ENCODE measurements at places on chromosomes 7 and 10.

DNA sequence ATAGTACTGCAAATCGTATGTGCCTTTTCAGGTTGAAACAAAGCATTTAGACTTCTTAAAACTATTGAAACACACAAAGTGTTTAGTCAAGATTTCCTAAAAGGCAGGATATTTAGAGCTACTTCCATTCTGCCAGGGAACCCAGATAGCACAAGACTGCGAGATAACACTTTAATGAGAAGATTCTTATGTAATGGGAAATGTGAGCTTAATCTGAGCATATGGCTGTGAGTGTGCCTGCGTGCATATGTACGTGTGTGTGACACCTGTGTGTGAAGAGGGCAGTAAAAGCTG lies 14.3 kb upstream of the JCAD start:
- no peak for DNase-seq

- peak; percentile 55 for DNase-seq
Observed at GRCh38 chr10:37478381-37478780, 353.0 kb downstream of the ANKRD30A start.

DNA sequence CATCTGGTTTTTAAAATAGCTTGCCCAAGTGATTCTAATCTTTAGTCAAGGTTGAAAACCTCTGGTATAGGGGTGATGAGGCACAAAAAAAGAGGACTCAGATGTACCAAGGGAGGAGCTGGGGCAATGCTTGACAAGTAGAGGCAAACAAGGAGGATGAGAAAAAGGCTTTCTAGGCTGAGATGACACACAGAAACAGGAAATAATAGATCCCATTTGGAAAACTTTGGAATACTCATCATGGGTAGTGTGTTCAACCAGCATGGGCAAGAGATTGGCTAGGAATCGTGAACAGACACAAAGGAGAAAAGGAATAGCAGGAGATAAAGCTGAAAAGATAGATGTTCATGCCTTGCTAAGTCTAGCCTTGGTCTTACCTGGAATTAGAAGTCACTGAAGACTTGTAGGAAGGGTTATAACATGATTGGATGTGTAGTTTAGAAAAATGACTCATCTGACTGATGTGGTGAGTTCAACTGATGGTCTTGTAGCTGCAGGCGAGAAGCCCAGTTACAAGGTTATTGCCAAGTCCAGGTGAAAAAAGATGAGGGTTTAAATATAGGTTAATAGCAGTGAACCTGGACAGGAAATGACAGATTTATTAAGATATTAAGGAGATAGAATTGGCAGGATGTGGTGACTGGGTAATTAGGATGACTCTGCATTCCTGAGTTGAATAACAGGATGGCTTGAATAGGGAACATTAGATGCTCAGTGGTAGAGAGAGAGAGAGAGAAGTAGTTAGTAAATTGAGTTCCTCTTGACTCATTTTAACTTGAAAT lies 214.0 kb upstream of the LRGUK start:
- no peak for DNase-seq

DNA sequence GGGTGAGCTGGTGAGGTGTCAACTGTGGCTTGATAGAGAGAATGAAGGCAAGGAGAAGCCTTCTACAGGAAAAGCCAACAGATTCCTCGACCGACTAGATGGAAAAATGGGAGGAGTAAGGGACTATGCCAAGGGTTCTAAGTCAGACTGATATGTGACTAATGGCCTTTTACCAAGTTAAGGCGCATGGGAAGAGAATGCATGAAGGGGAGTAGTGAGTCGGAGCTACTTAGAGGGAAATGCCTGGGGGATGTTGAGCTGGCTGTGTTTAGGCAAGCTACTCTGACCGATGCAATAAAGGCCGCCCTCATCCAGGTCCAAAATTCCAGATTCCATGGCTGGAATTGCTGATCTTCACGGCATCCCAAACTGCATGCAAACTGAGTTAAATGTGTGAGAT lies 48.2 kb downstream of the APBB1IP start:
- no peak for DNase-seq

DNA sequence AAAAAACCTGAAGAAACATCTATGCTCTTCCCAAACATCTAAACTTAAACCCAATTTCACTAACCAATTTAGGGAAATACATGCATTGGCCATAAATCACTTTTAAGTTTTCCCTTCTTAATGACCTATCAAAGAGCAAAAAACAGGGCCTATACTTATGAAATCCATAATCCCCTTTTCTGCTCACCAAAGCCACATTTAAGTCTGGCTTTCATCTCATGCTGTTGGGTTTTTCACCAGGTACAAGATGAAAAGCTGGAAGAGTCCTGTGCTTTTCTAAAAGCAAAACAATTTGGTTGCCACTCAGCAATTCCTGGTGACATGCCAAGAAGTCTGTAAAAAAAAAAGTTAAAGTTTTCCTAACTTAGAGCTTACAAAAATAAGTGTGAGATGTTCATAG lies 92.6 kb downstream of the HPSE2 start:
- no peak for DNase-seq

- no peak for DNase-seq
Observed at GRCh38 chr10:102918817-102919245, 737 bp downstream of the CNNM2 start.

DNA sequence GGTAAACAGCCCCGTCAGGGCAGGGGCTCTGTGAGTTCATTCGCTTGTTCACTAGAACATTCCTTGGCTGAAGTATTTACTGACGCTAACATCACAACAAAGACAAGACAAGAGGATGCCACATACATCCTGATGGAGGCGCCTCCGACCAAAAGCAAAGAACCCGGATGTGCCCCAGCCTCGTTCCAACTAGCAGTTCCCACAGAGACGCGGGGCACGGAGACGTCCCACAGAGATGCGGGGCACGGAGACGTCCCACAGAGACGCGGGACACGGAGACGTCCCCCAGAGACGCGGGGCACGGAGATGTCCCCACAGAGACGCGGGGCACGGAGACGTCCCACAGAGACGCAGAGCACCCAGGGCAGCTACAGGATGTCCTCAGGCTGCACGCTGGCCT lies 35.4 kb upstream of the CFAP46 start:
- DNase-seq = no peak

- DNase-seq = no peak
Observed at GRCh38 chr7:144818511-144818910, 17.3 kb downstream of the TPK1 start.

DNA sequence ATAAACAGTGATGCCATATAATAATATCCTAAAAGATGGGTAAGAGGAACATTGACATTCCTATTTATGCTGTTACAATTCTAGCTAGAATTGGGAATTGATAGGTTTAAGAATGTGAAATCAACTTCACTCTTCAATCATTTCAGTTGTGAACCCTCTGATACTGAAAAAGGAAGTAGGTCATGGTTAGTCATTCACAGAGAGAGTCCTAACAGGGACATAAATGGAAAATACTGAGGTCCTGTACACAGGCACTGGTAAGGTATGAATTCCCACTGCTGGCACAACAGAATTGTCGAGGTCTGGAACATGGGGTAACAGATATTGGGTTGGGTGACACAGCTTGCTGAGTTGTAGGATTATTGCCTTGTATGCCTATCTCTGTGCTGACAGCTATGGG lies 289.4 kb upstream of the LRRN3 start:
- no peak for DNase-seq

- peak; percentile 93 for DNase-seq
Observed at GRCh38 chr7:98284335-98285036, 3.0 kb downstream of the BRI3 start.

GRCh38 chr7:116227678-116228239 lies 17.4 kb downstream of the TES start:
- no peak for DNase-seq

DNA sequence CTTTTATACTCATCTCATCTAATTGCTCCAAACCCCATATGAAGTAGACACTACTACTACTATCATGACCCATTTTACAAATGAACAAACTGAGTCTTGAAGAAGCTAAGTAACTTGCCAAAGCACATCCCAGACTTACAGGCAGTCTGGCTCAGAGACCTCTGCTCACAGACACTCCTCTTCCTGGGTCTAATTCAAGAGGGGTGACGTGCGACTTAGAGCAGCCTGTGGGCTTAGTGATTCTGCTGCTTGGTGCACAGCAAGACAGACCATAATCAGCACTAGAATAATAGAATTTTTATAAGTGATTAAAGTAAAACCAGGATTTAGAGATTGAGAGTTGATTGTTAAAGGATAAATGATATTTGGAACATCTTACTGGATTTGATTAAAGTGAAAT lies 750.8 kb downstream of the AUTS2 start:
- no peak for DNase-seq

- DNase-seq = no peak
Observed at GRCh38 chr7:44415510-44415909, 74.9 kb downstream of the NUDCD3 start.

- no peak for DNase-seq
Observed at GRCh38 chr10:70925377-70926225, 37.2 kb upstream of the PCBD1 start.

GRCh38 chr10:5305374-5305773 lies 59.4 kb upstream of the UCN3 start:
- no peak for DNase-seq

DNA sequence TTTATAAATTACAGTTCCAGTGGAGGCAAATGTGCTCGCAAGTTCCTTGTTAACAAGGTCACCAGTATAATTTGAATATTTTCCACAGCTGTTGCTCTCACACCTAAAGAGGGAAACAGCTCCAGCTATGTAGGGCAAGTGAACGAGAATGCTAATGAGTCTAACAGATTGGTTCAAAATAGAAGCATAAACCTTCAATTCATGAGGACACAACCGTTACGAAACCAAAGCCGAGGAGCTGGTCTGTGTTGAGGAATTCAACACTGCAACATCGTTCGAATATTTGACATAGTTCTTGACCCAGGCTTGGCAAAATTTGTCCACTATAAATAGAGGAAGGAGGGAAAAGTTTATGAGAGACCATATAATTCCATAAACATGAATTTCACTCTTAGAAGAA lies 161.3 kb downstream of the KLF6 start:
- DNase-seq = no peak

- no peak for DNase-seq
Observed at GRCh38 chr7:47149208-47149839, 432.6 kb downstream of the TNS3 start.

- no peak for DNase-seq
Observed at GRCh38 chr7:26136831-26137230, 15.2 kb upstream of the NFE2L3 start.

DNA sequence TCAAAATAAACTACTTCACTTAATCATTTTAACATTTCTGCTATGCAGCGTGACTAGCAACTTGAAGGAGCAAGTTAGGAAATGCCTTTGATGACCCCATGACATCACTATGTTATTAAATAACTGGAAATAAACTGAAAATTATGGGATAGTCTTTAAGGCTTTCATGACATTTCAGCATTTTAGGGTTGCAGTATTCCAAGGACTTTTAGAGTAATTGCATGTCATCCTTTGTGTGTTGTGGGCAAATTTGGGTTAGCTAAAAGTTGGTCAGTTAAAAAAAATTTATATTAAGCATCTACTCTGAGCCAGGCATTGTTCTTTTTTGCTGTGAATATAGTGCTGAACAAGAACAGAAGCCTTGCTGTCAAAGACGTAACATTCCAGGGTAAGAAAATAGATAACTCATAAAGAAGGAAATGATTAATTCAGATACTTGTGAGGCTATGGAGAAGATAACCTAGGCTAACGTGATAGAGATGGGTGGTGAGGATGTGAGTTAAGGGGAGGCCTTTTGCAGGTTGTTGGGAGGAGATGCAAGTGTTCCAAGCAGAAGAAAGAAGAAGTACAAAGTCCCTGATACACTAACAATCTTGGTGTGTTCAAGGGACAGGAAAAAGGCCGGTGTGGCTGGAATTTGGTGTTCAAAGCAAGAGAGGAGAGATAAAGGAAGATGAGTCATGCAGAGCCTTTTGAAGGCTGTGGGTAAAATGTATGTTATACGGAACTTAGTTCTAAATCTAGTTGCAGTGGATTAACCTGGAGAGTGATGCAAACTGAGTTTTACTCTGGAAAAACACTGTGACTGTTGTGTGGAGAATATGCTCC lies 610.2 kb downstream of the AUTS2 start:
- DNase-seq = no peak

DNA sequence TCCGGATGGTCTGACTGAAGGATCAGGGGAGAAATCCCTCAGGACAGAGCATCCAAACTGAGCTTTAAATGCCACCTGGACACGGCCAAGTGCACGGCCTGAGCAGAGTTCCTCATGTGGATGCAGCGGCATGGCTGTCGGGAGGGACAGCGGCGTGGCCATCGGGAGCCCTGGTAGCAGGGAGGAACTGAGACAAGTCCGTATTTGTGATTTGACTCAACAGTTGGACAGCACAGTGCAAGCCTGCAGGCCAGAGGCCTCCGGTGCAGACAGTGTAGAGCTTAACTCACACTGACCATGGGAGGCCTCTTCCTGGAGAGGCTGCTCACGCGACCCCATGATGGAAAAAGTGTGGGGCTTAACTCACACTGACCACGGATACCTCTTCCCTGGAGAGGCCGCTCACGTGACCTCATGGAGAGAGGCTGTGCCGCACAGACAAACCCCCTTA lies 207.4 kb downstream of the DIP2C start:
- peak; percentile 62 for DNase-seq

- no peak for DNase-seq
Observed at GRCh38 chr10:1638889-1639419, 98.4 kb downstream of the ADARB2 start.

DNA sequence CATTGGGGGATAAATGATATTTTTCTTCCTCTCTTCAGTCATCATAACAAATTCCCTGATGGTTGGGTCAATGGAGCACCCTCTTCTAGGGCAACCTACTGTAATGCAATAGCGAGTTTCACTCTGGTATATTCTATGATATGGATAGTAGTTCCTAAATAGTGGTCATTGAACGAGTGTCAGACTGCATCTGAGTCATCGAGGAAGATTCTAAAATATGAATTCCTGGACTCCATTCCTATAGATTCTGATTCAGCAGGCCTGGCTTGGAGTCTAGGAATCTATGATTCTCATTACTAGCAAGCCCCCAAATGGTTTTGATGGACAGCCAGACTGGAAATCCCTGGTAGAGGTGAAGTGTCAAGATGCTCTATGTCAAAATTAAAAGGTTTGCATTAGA lies 254.5 kb downstream of the BUB3 start:
- DNase-seq = no peak

DNA sequence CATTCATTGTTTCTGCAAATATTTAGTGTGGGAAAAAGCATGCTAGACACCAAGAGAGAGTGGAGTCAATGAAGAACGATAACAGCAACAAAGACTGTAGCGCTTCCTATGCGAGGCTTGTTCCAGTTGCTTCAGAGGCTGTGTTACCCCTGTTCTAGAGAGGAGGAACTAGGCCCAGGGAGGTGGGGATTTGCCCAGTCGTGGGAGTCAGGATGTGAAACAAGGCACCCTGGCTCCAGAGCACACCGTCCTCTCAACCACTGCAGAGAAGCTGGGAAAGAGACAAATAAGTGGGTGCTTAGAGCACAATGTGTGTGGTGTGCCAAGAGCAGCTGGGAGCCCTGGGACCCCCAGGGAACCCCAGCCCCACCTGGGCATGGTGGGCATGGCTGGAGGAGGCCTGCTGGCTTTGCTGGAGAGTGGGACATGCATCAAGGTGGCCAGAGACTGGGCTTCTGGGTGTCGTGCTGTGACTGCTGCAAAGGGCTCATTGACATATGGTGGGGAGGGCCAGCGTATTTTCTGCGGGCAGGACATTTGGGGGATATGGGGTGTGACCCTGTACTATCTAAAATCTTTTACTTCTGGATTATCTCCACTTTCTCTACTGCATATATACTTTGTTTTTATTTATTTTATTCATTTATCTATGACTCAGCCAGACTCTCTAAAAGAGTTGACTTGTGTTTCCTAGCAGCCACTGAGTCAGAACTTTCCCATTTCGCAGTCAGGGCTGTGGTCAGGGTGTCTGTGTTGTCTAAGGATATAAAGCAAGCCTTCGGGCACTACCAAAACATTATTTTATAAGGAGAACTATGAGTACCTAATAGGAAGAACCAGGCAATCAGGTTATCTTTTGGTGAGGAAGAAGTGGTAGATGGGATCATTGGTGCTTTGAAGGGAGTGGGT lies 95.4 kb downstream of the TCF7L2 start:
- DNase-seq = no peak

Data from coronary artery (tissue), 2 donors.